Fibroblast of the aortic adventitia (primary cell): ENCODE measurements at places on chromosomes 4 and X.
A peak's percentile ranks its signal among the peaks of the same experiment; 100 is the strongest.

DNA sequence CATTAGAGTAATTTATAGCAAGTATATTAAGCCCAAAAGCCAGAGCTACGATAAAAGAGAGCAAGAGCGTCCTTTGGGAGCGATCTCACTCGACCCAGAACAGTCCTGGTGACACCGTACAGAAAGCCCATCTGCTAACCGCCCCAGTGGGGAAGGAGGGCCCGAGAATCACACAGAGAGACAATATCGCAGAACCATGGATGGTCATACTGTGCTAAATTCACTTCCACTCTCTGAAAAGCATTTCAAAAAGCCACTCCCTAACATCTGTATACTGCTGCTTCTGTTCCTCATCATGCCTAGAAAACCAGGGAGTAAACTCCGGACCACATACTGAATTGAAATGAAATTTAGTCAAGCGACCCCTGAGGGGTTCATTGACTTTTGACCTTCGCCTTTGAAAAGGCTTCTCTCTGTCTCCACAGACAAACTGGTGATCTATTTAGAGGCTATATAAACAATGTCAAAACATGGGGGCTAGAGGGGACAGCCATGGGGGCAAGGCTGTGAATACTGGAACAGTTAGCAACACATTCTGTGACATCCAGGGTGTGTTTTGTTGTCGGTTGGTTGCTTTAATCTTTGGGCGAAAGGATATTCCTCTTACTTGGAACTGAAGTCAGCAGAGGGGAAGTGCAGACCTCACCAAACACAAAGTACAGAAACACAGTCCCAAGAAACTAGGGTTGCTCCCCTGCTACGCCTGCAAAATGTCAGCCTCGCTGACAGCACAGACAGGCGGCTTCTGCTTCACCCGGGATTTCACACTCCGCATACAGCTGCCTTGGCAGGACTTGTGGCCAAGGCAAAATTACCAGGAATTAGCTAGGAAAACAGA lies 129.0 kb upstream of the RASGEF1B start:
- DNase-seq: peak; percentile 4

DNA sequence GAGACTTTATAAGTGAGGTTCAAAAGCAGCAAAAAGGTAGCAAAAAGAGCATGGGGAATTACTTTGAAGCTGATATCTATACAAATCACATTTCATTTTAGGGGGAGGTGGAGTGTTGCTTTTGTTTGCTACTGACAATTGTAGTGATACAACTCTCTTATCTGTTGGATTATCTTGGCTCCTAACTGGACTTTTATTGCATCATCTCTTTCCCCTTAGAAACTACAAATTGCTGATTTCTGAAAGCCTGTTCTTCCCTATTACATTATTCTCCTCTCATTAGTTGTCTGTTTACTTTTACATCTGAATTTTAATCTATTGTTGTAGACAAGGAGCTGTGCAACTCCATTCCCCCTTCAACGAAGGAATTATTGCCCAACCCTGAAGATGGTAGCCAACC lies 75.0 kb upstream of the GNPDA2 start:
- DNase-seq: no peak

DNA sequence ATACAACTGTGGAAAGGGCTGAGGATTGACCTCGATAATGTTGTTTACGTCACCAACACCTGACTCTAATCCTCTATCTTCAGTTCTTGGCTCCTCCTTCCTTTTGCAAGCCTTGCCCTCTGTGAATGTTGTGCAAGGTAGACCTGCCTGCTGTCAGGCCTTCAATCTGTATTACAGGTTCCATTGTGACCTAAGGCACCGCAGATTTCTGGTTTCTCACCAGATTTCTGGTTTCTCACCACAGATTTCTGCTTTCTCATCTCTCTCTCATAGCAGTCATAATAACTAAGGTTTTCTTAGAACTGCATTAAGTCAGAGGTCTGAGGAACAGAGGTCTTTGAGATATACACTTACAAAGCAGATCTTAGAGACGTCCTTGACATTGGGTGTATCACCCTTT lies 51.5 kb upstream of the ETNPPL start:
- no peak for DNase-seq

DNA sequence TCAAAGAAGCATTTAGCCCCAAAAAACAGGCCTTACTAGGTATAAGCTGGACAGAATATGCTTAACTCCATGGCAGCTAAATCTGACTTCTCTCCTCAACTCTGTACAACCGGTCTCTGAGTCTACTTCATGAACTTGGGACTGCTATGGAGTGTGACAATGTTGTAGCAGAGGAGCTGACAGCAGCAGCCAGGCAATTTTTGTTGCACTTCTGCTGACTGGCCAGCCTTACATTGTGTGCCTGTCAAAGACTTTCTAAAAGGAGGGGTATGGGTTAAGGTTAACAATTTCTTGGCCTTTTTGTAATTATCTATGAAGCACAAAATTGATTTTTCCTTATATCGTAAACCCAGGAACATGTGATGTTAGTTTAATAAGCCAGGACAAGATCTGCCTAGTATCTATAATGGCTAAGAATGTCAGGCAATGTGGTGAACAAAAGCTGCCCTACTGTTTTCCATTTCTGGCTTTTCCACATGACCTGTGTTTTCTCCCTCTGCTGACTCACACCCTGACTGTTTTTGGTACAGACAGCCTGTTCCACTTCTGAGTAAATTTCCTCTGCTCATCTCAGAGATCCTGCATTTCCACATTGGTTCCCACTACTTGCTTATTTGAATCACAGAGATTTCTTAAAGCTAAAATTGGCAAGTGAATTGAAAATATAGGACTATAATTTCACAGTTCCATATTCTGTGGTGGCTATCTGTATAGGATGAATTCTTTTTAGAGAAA lies 9.3 kb downstream of the NOX1 start:
- peak; percentile 59 for DNase-seq

DNA sequence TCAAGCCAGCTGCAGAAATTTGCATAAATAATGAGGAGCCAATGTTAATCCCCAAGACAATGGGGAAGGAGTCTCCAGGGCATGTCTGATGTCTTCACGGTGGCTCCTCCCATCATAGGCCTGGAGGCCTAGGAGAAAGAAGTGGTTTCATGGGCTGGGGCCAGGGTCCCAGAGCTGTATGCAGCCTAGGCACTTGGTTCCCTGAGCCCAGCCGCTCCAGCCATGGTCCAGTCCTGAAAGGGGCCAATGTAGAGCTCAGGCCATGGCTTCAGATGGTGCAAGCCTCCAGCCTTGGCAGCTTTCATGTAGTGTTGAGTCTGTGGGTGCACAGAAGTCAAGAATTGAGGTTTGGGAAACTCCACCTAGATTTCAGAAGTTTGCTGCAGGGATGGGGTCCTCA lies 628.2 kb upstream of the GRIA3 start:
- DNase-seq: no peak
